ENCODE measurements at places on chromosomes 2 and 18.

GRCh38 chr2:57022496-57022895 lies 838.7 kb downstream of the CCDC85A start:
- DNase-seq: no peak

DNA sequence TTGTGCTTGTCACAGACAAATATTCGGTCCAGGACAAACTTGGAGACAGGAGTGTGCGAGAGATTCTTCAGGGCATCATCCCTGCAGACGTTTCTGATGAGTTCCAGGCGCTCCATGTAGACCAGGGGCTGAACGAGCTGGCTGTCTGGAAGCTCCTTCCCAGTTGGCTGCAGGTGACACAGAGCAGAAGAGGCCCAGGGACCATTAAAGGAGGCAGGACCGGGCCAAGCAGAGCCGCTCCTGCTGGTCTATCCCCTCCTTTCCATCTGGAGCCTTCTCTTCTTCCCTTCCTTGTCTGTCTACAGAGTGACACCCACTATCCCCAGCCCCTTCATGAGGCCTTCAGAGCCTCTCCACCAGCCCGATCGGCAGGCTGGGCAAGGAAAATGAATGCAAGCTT lies 19.5 kb downstream of the CHST10 start:
- DNase-seq: no peak

DNA sequence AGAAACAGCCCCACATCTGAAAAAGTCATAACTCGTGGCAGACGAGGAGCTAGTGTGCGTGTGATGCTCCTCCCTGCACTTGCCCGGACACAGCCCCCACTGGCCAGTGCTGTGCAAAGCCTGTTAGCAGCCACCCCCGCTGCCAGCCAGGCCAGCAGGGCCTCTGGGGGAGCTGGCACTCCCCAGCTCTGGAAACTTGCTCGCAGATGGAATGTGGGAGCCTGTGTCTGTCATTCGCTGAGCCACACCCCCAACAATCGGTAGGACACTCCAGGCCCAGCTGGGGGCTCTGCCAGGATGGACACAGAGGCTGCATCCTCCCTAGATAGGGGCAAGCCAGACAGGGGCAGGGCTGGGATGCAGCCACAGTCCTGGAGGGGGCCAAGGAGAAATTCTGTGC lies 62.4 kb upstream of the ATG16L1 start:
- no peak for DNase-seq

DNA sequence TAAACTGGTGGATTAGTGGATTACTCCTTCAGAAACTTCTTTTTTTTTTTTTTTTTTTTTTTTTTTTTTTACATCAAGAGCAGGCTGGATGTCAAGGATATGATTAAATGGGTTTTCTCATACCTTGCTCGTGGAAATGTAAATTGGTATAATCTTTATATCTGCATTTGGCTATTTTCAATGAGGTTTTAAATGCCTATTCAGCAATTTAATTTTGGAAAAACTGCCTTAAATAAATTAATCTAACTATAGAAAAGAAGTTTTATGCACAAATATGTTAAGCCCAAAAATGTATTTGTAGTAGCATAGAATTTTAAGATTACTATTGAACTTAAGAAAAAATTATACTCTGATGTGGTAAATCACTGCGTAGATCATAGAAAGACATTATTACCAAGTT lies 11.4 kb upstream of the GAREM1 start:
- DNase-seq: no peak

DNA sequence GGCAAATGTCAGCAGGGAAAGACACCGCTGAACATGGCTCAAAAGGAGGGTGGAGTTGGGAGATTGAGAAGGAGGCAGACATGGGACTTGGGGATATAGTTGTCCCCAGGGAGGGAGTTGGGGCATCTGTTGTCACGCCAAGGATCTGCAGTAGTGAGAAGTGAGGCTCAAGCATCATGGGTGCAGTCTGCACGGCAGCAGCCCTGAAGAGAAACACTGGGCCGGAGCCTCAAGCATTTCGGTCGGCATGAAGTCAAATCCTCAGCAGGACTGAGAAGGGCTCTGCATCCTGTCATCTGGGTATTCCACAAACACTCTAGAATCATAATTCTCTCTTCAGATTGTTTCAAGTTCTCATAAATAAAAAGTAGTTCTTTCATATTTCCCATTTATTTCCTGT lies 132.7 kb upstream of the DAPL1 start:
- no peak for DNase-seq

- no peak for DNase-seq
These were observed 14.5 kb downstream of the KCNS3 start for GRCh38 chr2:17892770-17893534.

DNA sequence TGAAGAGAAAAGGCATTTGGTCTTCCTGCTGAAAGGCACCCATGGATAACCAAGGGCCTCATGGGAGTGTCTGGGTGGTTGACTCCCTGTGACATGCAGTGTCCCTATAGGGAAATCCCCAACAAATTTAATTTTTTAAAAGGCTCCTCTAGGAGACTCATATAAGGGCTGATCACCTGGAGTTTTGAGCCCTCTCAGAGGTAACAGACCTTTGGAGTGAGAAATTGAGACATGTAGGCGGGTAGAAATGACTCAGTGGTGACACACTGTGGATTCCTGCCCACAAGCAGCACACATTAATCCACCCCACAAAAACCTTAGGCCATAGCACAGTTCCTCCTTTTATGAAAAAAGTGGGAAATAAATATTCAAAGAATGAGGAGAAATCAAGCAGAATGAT lies 557.0 kb upstream of the CNTNAP5 start:
- no peak for DNase-seq

GRCh38 chr2:216343221-216343980 lies 28.9 kb downstream of the MARCHF4 start:
- no peak for DNase-seq

GRCh38 chr18:3665780-3666525 lies 216.0 kb downstream of the TGIF1 start:
- peak; percentile 74 for DNase-seq

DNA sequence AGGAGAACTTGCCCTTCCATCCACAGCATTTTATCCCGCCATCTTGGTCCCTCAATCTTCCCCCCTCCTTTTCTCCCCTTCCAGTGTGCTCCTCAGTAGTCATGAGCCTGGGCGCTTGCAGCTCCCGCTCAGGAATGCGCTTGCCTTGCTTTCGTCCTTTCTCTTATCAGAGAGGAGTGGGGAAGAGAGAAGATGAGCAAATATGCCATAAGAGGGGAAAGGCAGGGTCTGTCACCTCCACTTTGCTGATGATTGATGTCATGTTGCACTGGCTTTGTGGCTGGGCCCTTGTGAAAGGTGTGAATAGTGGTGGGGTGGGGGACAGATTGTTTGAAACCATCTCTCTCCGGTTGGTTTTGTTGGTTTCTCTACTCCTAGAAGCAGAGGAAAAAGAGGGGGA lies 569.3 kb downstream of the TNS1 start:
- no peak for DNase-seq

DNA sequence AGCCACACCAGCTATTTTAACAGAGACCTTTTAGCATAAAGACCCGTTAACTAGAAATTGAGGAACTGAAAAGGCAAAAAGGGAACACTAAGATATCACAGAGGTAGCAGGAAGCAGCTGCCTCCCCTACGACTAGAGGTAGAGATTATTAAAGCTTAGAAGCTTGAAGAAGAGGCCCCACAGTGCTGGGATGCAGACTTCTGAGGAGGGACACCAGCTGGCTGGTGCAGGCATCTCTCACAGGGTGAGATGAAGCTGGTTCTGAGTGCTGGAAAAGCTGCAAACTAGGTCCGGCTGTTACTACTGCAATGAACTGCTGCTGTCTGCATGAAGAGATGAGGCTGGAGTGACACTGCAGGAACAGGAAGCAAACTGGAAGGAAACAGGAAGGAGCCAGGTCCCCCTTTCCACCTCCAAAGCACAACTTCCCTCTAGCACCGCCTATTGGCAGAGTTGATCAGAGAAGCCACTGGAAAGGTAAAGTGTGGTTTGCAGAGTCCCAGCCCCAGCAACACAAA lies 61.2 kb upstream of the MRPS9 start:
- DNase-seq: no peak

All from SW 1271 (cell line).